Uterus (tissue), 4 donors: ENCODE measurements at places on chromosomes 3 and 15. TPM values are rescaled to one million over a fixed set of nuclear protein-coding genes. Genes with fewer than 3 reads are reported as not detected.
A peak's percentile ranks its signal among the peaks of the same experiment; 100 is the strongest.

The LMAN1L gene
- total RNA-seq, result not detected

The FSD2 gene
- total RNA-seq, result not detected

The SLC22A13 gene
- total RNA-seq, result not detected

The GP9 gene
- total RNA-seq, result not detected

The CYP1A1 gene
- 6.2 TPM for total RNA-seq

The GLDN gene
- 2.5 TPM for total RNA-seq

DNA sequence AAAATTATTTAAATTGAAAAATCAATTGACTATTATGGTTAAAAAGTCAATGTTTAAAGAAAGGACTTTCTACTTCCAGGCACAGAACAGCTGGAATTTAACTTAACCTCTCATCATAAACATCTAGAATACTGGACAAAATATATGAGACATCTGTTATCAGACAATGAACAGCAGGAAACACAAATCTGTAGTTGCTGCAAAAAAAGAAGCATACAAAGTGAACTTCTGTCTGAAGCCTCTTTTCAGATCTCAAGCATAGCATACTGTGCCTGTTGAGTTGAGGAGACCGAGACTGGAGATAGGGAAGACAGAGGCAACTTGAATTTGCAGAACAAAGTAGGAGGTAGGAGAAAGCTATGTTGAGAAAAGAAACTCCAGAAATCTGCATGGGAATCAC lies 140.0 kb upstream of the CBLB start:
- DNase-seq, result no peak
- no peak overlapping the region for H3K27ac ChIP-seq
- H3K36me3 ChIP-seq, result no peaks in the 10 kb centered on the region
- H3K4me3 ChIP-seq, result no peak overlapping the region
- no peaks in the 10 kb centered on the region for H3K4me1 ChIP-seq

DNA sequence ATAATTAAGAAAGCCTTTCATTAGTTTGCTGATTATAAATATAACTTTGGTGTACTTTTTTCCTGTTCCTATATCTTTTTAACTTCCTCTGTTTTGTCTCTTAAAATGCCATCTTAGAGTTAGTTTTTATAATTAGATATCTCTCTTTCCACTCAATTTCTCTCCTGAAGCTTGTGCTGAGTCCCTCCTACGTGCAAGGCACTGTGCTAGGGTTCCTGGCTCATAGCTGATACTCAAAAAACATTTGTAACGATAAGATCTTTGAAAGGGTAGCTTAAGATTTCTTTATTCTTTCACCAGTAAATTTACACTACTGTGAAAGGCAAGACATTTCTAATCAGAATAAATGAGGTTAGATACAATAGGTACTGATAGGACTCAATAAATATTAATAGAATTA lies 358.8 kb downstream of the MECOM start:
- no peak for DNase-seq
- H3K36me3 ChIP-seq, result no peaks in the 10 kb centered on the region
- no peak overlapping the region for H3K4me3 ChIP-seq
- no peak overlapping the region for H3K27ac ChIP-seq

DNA sequence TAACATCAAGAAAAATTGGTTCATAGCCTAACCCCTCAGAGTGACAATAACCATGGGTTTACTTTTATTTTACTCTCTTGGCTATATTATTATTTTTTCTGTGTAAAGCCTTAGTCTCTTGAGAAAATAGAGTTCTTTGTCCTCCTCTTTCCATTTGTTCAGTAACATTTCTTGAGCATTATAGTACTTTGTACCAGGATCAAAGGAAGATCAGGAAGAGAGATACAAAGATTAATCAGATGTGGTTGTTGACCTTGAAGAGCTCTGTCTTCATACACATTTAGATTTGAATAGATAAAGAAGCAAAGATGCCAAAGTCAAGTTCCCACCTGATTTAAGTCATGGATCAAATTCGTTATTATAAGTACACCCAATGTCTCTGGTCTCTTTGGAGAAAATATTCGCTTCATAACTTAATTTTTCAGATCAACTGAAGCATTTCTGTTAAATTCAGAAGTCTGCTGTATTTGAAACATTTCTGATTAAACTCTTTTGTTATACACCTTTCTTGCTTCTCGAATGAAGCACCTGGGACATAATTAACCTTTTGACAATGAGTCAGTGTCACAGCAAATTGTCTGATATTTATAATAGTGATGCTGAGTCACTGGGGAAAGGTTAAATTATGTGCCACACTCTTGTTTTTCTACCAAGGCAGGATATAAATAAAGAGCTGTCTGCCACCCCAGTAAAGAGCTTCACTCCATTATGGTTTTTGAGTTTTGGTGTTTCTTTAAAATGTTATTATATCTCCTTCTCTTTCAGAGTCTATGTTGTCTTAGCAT lies 100.2 kb downstream of the GHSR start:
- H3K36me3 ChIP-seq, result no peaks in the 10 kb centered on the region
- H3K4me3 ChIP-seq, result no peak overlapping the region
- H3K4me1 ChIP-seq, result no peaks in the 10 kb centered on the region
- H3K27me3 ChIP-seq, result no peaks in the 10 kb centered on the region
- no peak overlapping the region for H3K27ac ChIP-seq
- DNase-seq, result no peak

GRCh38 chr3:9951962-9952805 lies at the start of gene PRRT3:
Gene PRRT3, minus strand, starts transcription at chr3:9952408. Its CDS starts 2,293 bp downstream, at chr3:9950115.
- H3K27me3 ChIP-seq, result no peaks in the 10 kb centered on the region
- no peaks in the 10 kb centered on the region for H3K36me3 ChIP-seq
- no peaks in the 10 kb centered on the region for H3K4me1 ChIP-seq
- DNase-seq, result peak; percentile 24
- H3K27ac ChIP-seq, result no peak within 1 kb of the TSS
- peak within 1 kb of the TSS; percentile 52 for H3K4me3 ChIP-seq

DNA sequence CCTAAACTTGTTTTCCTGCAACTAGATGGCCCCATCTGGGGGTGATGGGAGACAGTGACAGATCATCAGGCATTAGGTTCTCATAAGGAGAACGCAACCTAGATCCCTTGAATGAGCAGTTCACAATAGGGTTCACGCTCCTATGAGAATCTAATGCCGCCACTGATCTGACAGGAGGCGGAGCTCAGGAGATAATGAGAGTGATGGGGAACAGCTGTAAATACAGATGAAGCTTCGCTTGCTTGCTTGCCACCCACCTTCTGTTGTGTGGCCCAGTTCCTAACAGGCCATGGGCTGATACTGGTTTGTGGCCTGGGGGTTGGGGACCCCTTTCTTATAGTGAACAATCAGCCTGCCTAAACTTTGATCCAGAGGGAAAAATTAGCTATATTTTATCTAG lies 15.2 kb upstream of the C3orf49 start:
- no peak overlapping the region for H3K4me3 ChIP-seq
- H3K27me3 ChIP-seq, result no peaks in the 10 kb centered on the region
- no peak for DNase-seq
- H3K4me1 ChIP-seq, result no peaks in the 10 kb centered on the region
- H3K36me3 ChIP-seq, result no peaks in the 10 kb centered on the region

DNA sequence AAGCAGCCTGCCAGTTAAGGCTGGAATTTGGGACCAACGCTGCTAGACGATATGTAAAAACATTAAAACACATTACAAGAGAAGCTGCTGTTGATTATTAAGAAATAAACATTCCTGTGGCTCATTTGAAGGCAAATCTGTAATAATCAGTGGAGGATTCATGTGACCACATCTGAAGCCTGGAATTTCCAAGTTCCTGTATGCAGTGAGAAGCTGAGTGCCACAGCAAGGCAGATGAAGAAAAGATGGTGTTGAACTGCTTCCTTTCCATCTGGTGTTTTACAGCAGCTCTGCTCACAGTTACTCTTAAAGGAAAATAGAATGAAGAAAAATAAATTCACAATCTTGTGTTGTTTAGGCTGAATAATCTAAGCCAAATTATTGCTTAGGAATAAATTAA lies 139.3 kb upstream of the ROBO2 start:
- H3K27me3 ChIP-seq, result no peaks in the 10 kb centered on the region
- H3K4me1 ChIP-seq, result no peaks in the 10 kb centered on the region
- H3K36me3 ChIP-seq, result no peaks in the 10 kb centered on the region
- no peak overlapping the region for H3K4me3 ChIP-seq
- DNase-seq, result no peak

GRCh38 chr3:36459177-36459576 lies 78.9 kb downstream of the STAC start:
- DNase-seq, result no peak
- no peaks in the 10 kb centered on the region for H3K27me3 ChIP-seq
- H3K27ac ChIP-seq, result no peak overlapping the region
- H3K36me3 ChIP-seq, result no peaks in the 10 kb centered on the region

DNA sequence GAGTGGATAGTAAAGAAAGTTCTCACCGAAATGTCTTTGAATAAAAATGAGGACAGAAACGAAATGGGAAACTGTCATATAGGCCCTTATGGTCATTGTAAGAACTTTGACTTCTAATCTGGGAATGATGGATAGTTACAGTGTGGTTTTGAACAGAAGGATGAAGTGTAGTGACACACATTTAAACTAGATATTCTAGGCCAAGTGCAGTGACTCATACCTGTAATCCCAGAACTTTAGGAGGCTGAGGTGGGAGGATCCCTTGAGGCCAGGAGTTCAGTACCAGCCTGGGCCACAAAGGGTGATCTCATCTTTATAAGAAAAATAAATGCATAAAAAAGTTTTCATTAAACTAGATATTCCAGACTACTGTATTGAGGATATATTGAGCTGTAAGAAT lies 452.8 kb downstream of the ROBO1 start:
- H3K4me3 ChIP-seq, result no peak overlapping the region
- H3K27ac ChIP-seq, result no peak overlapping the region
- no peak for DNase-seq
- H3K36me3 ChIP-seq, result no peaks in the 10 kb centered on the region
- no peaks in the 10 kb centered on the region for H3K4me1 ChIP-seq
- H3K27me3 ChIP-seq, result no peaks in the 10 kb centered on the region

GRCh38 chr3:53545996-53546359 lies 51.6 kb downstream of the CACNA1D start:
- no peaks in the 10 kb centered on the region for H3K27me3 ChIP-seq
- no peaks in the 10 kb centered on the region for H3K4me1 ChIP-seq
- H3K36me3 ChIP-seq, result no peaks in the 10 kb centered on the region

GRCh38 chr15:39078026-39078425 lies 502.9 kb upstream of the THBS1 start:
- no peak overlapping the region for H3K4me3 ChIP-seq
- no peaks in the 10 kb centered on the region for H3K27me3 ChIP-seq
- no peak for DNase-seq
- no peak overlapping the region for H3K27ac ChIP-seq
- H3K36me3 ChIP-seq, result no peaks in the 10 kb centered on the region

- no peak overlapping the region for H3K27ac ChIP-seq
- DNase-seq, result no peak
- no peaks in the 10 kb centered on the region for H3K27me3 ChIP-seq
- H3K4me3 ChIP-seq, result no peak overlapping the region
Measured at GRCh38 chr15:81304226-81304625, 19.7 kb downstream of the STARD5 start.

GRCh38 chr3:118137778-118138177 lies 896.9 kb downstream of the IGSF11 start:
- H3K4me3 ChIP-seq, result no peak overlapping the region
- H3K27me3 ChIP-seq, result no peaks in the 10 kb centered on the region
- DNase-seq, result no peak
- no peaks in the 10 kb centered on the region for H3K4me1 ChIP-seq

DNA sequence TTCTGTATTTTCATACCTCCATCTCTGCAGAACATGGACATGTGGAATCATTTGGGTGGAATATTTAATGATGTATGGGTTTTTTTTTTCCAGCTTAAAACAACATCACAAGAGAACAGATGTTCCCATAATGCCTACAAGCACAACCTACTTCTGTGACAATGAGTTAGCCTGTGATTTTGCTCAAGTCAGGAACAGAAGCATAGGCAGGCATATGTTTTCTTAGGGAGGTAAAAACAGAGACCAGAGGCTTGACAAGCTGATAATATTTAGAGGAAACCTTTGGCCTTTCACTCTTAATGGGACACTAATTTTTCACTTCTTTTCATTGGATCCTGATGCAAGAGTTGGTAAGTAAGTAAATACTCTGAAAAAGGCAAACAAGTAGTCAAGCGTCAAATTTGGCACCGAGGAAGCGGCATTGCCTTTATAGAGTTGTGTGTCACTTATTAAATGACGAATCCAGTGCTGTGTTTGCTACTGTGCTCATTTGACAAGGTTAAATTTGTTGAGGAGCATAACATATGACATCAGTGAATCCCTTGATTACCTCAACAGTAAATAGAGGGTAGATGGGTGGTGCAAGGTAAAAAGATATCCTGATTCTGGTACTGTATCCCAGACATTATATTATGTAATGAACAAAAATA lies 66.7 kb upstream of the RBMS3 start:
- no peaks in the 10 kb centered on the region for H3K4me1 ChIP-seq
- H3K27me3 ChIP-seq, result no peaks in the 10 kb centered on the region
- DNase-seq, result no peak
- H3K4me3 ChIP-seq, result no peak overlapping the region
- no peaks in the 10 kb centered on the region for H3K36me3 ChIP-seq

DNA sequence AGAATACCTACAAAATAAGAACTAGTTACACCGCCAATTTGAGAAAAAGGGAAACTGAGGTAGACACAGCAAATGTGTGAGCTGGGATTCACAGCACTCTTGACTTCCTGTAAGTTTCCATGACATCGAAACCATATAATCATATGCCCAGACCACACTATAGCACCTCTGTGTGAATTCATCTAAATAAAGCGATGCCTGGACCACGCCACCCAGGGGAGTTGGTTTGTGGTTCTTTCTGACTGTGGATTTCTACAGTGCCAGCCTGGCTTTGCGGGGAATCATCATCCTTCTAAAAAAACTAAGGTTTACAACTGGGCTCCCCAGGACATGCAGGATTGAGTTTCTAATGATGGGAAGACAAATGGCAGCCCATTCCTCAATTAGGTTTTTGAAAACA lies 23.5 kb upstream of the CA12 start:
- no peak overlapping the region for H3K27ac ChIP-seq
- no peaks in the 10 kb centered on the region for H3K36me3 ChIP-seq
- H3K4me3 ChIP-seq, result no peak overlapping the region
- no peaks in the 10 kb centered on the region for H3K27me3 ChIP-seq
- DNase-seq, result no peak

- H3K36me3 ChIP-seq, result no peaks in the 10 kb centered on the region
- no peak for DNase-seq
- H3K4me1 ChIP-seq, result no peaks in the 10 kb centered on the region
- no peaks in the 10 kb centered on the region for H3K27me3 ChIP-seq
Measured at GRCh38 chr3:72470904-72471417, 377.3 kb downstream of the SHQ1 start.

DNA sequence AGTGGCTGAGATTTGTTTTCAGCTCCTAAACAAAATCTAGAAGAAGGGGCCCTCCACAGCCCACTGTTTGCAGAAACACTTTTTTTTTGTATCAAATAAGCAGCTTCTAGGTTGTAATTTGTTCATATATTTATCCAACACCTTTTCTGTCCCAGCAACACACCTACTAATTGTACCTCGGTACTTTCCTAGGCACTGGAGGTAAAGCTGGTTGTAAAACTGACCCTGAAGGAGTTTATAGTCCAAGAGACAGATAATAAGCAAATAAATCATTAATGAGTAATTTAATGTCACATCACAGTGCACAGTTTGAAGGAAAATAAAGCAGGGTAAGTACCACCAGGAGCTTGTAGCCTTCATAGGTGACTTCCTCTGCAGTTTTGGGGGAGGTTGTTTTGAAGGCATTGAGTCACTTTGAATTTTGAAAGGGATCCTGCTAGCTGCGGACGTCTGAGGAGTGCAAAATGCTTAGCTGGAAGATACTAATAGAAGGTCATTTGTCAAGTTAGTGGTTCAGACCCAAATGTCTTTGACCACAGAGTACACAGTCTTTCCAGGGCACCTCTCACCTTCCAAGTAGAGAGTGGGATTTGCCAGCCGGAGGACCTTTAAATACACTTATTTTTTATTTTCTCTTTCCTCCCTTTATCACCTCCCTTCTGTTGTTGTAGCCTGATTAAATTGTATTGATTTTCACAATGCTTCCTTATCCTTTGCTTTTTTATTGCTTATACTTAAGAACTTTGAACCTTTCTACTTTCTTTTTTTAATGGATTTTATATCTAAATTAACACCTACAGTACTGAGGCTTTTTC lies 53.8 kb downstream of the CMSS1 start:
- peaks cover 18% of the 10 kb centered on the region for H3K4me1 ChIP-seq
- peak overlapping the region; percentile 98 for H3K27ac ChIP-seq
- H3K36me3 ChIP-seq, result no peaks in the 10 kb centered on the region
